A172 (cell line): ENCODE measurements at places on chromosomes 5 and 9.

- no peak for DNase-seq
Observed at GRCh38 chr5:35407697-35408096, 177.4 kb upstream of the PRLR start.

DNA sequence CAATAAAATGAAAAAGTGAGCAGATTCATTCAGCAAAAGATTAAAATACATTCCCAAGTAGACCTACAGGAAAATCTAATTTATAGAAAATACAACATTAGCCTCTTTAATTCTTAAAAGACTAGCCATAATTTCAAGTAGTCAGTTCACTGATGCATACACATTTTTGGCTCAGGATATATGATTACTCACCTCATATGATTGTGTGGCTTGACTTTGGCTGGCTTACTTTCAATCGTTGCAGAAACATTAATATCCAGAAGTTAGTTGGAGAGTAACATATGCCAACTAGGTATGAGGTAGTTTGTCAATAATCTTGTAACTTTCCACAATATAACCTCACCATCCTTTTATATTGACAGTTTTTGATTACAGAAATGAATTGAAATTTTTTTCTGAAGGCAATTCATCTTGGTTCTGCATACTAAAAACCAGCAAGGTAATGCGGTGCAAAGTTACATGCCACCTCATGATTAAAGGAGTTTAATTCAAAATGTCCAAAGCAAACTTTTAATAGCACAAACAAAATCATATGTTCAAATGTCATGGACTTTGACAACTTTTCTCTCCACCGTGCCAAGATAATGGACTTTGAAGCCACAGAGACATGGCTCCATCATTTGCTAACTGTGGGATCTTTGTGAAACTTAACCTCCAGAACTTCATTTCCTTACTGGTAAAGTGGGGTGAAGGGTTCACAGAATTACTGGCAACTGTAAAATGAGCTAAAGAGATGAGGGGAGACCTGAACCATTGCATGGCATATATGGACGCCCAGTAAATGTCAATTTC, 76.6 kb upstream of the PAM start:
- peak; percentile 43 for DNase-seq

GRCh38 chr9:98790842-98791607, 5.3 kb downstream of the ANKS6 start:
- DNase-seq = peak; percentile 98

GRCh38 chr5:122319897-122320296, 7.9 kb downstream of the SNCAIP start:
- no peak for DNase-seq

- peak; percentile 83 for DNase-seq
Observed at GRCh38 chr5:150515446-150515845, 7.5 kb downstream of the NDST1 start.
